ENCODE measurements at places on chromosomes 1 and 21.

DNA sequence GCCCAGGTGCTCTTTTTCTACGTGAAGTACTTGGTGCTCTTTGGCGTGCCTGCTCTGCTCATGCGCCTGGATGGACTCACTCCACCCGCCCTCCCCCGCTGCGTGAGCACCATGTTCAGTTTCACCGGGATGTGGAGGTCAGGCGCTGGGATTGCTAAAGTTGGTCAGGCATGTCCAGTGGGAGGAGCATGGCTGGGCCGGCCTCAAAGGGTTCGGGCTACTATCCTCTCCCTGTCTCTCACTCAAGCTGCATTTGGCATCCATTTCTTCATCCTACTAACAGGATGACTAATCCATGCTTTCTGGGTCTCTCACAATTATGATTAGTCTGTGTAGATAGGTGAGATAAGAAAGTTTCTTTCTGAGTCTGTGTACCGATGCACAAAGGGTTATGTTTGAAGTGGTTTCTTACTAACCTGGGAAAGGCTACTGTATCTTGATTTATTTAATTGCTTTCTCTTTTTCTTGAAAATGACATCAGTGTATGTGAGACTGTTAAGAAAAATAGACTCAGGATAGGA, 135.9 kb downstream of the HHAT start:
- no peak for DNase-seq

- DNase-seq = no peak
Measured at GRCh38 chr21:27550287-27550686, 583.4 kb upstream of the ADAMTS5 start.

DNA sequence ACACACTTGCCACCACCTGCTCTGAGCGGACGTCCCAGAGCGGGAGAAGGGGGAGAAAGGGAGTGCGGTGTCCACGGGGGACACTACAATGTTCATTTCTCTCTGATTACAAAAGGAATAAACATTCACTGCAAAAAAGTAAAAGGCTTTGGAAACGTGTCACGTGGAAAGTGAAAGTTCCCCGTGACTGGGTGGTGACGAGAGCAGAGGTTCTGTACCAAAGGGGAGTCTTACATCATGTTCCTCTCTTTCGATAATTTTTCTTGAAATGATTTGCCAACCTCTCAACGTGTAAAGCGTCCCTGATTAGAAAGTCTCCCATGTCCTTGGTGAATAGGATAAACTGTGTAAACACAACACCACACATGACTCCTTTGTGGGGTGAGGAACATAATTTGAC, 22.0 kb upstream of the PRDM15 start:
- DNase-seq = peak; percentile 65

GRCh38 chr1:23099171-23099536, 69.5 kb downstream of the LUZP1 start:
- DNase-seq = no peak

- no peak for DNase-seq
Measured at GRCh38 chr1:200452850-200453552, 43.2 kb upstream of the ZNF281 start.

DNA sequence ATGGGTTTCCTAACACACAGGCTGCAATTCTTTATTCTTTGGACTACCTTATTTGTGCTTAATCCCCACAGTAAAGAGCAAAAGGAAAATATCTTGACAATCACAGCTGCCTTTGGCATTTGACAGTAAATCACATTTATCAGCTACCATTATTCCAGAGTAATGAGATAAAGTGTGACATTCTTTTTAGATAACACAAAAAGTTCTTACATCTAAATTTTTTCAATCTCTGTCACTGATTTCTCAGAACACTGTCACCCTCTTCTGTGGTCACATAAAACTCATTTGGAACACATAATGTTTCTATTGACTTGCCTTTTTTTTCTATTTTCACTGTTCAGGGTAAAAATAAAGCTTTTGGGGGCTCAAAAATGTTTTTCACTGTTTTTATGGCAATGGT, 484.6 kb downstream of the LTN1 start:
- DNase-seq = no peak

DNA sequence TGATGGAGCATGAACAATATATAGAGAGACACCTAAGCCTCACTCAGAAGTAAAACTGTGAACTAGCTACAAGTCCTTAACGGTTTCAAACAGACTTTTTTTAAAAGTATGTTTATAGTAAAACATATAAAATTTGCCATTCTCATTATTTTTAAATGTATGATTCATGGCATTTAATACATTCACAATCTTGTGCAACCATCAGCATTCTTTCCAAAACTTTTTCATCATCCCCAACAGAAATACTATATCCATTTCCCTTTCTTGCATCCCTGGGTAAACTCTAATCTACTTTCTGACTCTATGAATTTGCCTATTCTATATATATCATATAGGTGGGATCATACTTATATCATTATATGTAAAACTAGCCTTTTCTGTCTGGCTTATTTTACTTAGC, 25.5 kb downstream of the EVI5 start:
- DNase-seq = no peak

DNA sequence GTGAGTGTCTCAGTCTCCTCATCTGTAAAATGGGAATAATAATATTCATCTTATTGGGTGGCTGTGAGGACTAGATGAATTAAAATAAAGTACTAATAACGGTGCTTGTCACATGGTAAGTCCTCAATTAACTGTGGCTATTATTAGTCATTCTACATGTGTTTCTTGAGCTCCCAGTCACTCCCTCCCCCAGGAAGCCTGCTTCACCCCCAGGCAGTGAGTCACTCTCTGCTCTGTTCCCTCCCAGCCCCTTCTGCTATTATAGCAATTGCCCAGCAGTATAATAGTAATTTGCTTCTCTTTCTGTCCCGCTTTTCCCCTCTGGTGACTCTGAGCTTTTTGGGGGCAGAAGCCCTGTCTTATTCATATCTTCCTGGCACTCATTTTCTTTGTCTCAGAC, 102.0 kb downstream of the BEND5 start:
- peak; percentile 47 for DNase-seq

- DNase-seq = no peak
Measured at GRCh38 chr1:147612366-147612765, 58.0 kb downstream of the ACP6 start.

- DNase-seq = peak; percentile 78
Measured at GRCh38 chr1:235417086-235417697, 50.0 kb downstream of the TBCE start.

- DNase-seq = no peak
Measured at GRCh38 chr1:204697893-204698292, 12.4 kb upstream of the LRRN2 start.

GRCh38 chr1:97243973-97244560, 522.5 kb downstream of the PTBP2 start:
- peak; percentile 3 for DNase-seq

DNA sequence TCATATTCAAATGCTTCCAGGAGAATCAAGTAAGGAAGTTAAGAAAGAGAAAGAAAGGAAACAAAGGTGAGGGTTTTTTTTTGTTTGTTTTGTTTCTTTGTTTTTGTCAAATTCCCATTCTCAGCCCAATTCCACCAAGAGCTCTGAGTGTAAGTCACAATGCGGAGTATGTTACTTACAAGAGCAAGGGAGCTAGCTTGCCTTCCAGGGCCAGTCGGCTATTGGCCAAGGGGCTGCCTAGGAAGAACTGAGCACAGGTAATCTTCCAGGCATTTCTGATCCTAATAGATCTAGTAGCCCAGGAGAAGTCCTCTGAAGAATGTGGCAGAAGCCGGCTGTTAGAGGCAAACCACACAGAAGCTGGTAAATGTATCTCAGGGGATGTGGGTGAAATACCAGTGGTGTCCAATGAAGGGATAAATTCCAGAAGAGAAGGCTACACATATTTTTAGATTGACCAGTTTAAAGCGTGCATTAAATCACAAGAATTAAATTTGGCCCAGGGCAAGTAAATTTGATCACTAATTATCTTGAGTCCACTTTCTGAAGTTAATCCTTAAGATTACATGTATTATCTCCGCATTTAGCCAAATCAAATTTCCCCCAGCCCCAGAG, 239.6 kb upstream of the ADAMTS5 start:
- DNase-seq = no peak

DNA sequence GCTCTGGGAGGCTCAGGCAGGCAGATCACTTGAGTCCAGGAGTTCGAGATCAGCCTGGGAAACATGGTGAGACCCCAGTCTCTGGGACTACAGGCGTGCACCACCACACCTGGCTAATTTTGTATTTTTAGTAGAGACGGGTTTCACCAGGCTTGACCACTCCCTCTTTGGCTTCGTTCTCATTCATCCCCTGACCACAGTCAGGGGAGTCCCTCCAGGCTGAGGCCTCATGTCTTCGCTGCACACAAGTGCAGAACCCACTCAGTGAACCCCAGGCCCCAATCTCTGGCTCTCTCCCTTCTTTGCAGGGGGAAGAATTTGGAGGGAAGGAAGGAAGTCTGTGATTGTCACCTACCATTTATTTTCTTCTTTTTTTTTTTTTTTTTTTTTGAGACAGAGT, 9.2 kb upstream of the RPS6KA1 start:
- DNase-seq = no peak

DNA sequence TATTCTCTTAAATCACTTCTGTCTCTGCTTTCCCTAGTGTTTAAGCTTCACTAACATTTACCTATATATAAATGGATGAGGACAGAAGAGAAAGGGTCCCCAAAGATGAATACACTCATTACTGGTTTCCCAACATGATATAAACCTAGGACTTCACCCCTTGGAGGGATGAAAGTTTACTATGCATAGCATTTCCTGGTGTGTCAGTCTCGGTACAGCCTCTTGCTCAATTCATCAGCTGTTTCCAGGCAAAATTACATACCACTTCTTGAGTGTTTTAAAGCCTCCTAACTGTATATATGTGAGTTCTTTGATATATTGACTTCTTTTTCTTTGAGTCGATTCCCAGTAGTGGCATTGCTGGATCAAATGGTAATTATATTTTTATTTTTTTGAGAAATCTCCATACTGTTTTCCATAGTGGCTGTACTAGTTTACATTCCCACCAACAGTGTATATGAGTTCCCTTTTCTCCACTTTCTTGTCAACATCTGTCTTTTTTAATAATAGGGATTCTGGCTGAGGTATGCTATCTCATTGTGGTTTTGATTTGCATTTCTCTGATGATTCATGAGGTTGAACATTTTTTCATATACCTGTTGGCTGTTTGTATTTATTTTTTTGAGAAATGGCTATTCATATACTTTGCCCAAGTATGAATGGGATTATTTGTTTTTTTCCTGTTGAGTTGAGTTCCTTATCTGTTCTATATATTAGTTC, 259.3 kb upstream of the CACYBP start:
- DNase-seq = peak; percentile 2

DNA sequence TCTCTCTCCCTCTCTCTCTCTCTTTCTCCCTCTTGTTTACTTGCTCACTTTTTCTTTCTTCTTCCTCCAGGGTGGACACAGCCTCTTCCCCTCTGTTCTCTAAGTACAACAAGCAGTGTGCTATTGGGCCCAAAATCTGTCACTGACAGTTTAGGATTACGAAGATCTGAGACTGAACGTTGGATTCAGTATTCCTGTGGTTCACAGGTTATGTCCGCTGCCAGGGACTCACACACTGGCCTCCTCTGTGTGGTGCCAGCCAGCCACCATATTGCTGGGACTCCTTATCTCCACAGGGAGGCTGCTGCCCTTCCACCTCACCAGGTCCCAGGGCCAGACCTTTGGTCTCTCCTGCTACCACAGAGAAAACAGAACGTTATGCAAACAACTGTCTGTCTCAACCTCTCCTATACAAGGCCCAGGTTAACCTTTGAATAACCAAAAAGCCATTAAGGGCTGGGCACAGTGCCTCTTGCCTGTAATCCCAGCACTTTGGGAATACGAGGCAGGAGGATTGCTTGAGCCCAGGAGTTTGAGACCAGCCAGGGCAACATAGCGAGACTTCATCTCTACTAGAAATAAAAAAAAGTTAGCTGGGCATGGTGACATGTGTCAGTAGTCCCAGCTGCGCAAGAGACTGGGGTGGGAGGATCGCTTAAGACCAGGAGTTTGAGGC, 171.9 kb upstream of the RAB4A start:
- no peak for DNase-seq

DNA sequence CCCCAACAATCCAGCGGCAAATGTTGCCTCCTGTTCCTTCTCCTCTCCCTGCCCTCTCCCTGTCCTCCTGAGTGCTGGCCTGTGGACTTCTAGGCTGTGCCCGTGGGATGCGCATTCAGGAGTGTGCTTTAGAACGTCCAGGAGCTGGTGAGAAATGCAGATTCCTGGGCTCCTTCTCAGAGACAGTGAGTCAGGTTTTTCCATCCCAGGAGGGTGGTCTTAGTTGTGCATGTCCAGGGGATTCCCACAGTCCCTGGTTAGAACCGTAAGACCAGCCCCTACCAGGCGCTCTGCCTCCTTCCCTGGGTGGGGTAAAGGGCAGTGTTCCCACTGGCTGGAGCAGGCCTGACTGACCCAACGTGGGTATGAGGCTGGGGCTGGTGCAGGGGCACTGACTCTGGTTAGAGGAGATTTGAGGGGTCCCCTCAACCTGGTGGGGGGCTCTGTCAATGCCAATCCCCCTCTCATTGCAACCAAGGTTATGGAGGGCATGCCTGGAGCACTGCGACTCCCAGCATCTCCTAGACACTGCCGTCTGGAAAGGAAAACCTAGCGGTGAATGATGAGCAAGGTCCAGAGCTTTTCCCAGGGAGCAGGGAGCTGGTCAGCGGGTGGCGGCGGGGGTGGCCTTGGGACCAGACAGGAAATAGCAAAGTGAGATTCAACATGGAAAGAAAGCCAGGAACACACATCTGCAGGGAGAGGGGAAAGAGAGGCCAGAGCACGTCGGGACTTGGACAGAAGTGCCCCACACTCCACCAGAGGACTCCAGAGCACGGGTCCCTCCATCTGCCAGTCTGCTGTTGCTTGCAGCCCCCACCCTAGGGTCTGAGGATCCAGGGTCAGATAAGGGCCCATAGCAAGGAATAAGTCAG, 38.5 kb downstream of the HSPG2 start:
- DNase-seq = no peak

GRCh38 chr1:168419736-168420135, 124.1 kb downstream of the XCL2 start:
- DNase-seq = no peak

DNA sequence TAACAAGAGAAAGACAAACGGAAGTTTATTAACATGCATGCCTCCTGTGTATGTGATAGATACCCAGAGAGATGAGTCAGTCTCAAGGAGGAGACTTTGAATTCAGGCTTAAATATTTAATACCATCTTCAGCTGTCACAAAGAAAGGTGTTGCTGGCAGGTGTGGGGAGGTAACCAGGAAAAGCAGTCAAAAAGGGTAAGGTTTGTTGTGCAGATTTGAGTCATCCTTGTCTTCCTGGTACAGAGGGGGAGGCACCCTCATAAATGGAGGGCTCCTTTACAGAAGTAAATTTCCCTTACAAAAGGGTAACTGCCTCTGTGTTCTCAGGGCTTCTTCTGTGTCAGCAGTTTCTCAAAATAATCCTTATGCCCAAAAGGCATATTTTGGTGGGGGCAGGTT, 75.2 kb upstream of the B3GALT5 start:
- no peak for DNase-seq

- DNase-seq = no peak
Measured at GRCh38 chr1:84923317-84923716, 30.3 kb upstream of the LPAR3 start.

- no peak for DNase-seq
Measured at GRCh38 chr21:36419241-36419640, 34.0 kb downstream of the CHAF1B start.

Measured in suppressor macrophage (primary cell).